ENCODE measurements at places on chromosomes 2 and 18. TPM values are rescaled to one million over a fixed set of nuclear protein-coding genes. Genes with fewer than 3 reads are reported as not detected.

SERPINB4 gene
- total RNA-seq = not detected

AQP12A gene
- not detected for total RNA-seq

SKOR2 gene
- not detected for total RNA-seq

NEUROD1 gene
- not detected for total RNA-seq

PIEZO2 gene
- total RNA-seq = 3.3 TPM

VWC2L gene
- total RNA-seq = not detected

SERPINB3 gene
- total RNA-seq = not detected

FEV gene
- total RNA-seq = not detected

SPDYA gene
- not detected for total RNA-seq

PLB1 gene
- total RNA-seq = 0.90 TPM

CDH7 gene
- total RNA-seq = not detected

POTEC gene
- total RNA-seq = not detected

PPIL3 gene
- 35.1 TPM for total RNA-seq

ANKRD30B gene
- not detected for total RNA-seq

ACKR3 gene
- not detected for total RNA-seq

POTEI gene
- total RNA-seq = not detected

NEDD4L gene
- 10.0 TPM for total RNA-seq

SP140 gene
- total RNA-seq = 1.4 TPM

VIL1 gene
- total RNA-seq = not detected

ASB18 gene
- not detected for total RNA-seq

ZNF396 gene
- total RNA-seq = 0.54 TPM

CIB4 gene
- total RNA-seq = not detected

RTN4 gene
- total RNA-seq = 216 TPM

GPR35 gene
- 0.28 TPM for total RNA-seq

GALR1 gene
- total RNA-seq = not detected

MRO gene
- total RNA-seq = not detected

SERPINB12 gene
- total RNA-seq = not detected

SIX2 gene
- total RNA-seq = not detected

STON1 gene
- 5.7 TPM for total RNA-seq

MARCHF4 gene
- total RNA-seq = 3.1 TPM

SCN7A gene
- total RNA-seq = 0.90 TPM

LRRC30 gene
- not detected for total RNA-seq

IL1F10 gene
- total RNA-seq = not detected

GALNT13 gene
- total RNA-seq = not detected

CNDP1 gene
- total RNA-seq = not detected

DRC1 gene
- 0.18 TPM for total RNA-seq

LAMA1 gene
- 11.4 TPM for total RNA-seq

SERPINB11 gene
- total RNA-seq = not detected

DIPK1C gene
- not detected for total RNA-seq

RASGRP3 gene
- 3.0 TPM for total RNA-seq

Measured in IMR-90 (cell line).